ENCODE measurements at places on chromosomes 2 and 18.

DNA sequence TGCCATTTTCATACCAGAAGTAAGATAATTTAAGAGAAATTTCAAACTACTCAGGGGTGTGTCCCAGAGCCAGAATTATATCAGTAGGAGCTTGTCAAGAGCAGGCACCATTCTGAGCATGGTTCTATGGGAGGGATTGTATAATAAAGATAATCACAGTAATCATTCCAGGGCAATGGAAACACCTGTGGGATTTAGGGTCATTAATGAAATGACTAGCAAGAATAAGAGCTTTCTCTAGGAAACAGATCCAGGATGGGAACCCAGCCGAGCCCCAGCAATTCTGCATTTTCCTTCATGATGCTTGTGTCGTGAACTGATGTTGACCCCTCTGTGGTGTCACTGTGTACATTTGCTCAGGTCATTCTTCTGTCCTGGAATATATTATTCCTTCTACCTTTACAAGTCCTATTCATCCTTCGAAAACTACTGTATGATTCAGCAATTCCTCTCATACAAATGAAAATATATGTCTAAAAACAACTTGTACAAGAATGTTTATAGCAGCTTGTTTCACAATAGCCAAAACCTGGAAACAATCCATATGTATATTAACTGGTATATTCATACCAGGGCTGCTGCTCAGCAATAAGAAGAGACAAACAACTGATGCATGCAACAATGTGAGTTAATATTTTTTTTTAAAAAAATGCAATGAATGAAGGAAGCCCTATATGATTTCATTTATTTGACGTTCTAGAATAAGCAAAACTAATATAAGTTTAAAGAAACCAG, 687.8 kb upstream of the KLHL29 start:
- DNase-seq = no peak

- DNase-seq = no peak
These were observed 47.9 kb downstream of the DDX1 start for GRCh38 chr2:15639323-15640251.

DNA sequence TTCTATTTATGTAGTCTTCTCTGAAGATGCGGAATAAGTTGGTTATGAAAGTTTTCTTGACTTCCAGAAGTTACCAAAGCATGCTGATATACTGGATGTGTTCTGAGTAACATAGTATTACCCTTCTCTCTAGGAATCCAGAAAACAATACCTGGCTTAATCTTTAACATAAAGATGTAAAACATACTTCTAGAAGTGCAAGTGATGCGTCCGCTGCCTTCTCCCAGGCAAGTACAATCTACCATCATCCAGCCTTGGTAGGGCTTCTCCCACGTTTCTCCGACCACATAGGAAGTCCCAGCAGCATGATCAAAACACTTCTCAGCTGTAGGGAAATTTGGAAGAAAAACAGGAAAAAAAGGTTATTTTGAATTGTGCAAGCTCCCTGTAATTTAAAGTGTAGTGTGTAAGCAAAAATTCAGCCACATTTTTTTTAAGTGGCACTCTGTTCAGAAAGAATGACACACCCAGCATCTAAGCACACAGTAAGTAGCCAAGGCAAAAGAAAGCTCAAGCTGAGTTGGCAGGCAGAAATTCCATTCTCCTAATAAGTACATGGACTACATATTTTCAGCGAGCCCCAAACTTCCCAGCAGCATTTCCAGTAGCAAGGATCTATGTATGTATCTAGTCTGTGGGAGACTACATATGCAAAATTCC, 5.2 kb downstream of the FN1 start:
- no peak for DNase-seq

- no peak for DNase-seq
These were observed 1045.5 kb upstream of the NXPH2 start for GRCh38 chr2:139825726-139826125.

DNA sequence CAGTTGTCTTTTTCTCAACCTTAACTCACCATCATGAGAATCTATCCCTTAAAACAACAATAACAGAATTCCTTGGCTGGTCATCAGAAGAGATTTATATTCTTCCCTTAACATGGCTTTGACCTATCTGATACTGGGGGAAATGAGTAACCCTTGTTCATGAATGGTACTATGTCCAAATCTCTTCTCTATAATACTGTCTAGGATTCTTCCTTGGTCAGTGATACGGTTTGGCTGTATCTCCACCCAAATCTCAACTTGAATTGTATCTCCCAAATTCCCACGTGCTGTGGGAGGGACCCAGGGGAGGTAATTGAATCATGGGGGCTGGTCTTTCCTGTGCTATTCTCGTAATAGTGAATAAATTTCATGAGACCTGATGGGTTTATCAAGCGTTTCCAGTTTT, 282.0 kb upstream of the SIX2 start:
- no peak for DNase-seq

- DNase-seq = no peak
These were observed 316.8 kb downstream of the DCDC2C start for GRCh38 chr2:4020153-4020552.

- DNase-seq = no peak
These were observed 196.9 kb upstream of the RAB6C start for GRCh38 chr2:129782633-129782990.

DNA sequence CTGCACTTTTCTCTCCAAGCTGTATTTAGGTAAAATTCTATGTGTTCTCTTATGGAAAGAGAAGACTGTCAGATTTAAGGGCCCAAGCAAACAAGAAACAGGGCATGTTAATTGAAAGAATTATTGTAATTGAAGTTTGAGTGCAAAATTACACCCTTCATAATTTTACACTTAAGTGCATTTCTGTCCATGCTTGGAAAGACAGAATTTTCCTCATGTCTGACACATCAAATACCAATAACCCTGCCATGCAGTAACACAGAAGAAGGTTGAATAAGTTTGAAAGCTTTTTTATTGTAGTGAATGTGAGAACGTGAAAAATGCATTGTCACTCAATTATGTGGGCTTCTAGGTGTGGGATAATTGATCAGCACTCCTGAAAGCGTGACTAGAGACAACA, 52.9 kb upstream of the PARD3B start:
- DNase-seq = no peak

DNA sequence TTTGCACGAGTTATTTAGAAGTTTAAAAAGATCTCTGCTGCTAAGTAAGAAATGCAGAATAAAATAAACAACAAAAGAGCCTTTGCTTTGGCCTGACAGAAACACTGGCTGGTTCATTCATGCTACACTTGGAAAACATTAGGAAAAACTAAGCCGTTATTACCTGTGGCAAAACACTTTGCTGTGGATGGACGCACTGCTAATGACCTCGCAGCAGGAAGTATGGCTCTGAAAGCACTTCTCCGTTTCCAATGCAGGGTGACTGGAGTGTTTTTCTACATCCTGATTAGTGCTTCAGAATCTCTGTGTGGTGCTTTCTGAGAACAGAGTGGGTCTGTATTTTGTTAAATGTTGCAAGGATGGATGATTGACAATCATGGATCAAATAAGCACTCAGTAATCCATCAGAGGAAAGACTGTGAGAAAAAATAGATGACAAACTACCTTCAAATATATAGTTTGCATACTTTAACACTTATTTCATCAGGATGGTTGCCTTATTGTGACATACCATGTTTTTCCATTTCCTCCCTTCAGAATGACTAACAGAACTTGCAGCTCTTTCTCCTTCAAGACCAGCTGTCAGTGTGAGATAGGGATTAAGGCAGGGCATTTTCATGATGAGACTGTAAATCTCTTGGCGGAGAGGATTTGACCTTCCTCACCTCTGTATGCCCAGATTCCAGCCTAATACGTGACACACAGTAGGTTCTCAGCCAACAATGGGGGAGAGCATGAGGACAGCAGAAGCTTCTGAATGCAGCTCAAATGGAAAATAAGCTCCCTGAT, 38.0 kb downstream of the LINC00305 start:
- no peak for DNase-seq

DNA sequence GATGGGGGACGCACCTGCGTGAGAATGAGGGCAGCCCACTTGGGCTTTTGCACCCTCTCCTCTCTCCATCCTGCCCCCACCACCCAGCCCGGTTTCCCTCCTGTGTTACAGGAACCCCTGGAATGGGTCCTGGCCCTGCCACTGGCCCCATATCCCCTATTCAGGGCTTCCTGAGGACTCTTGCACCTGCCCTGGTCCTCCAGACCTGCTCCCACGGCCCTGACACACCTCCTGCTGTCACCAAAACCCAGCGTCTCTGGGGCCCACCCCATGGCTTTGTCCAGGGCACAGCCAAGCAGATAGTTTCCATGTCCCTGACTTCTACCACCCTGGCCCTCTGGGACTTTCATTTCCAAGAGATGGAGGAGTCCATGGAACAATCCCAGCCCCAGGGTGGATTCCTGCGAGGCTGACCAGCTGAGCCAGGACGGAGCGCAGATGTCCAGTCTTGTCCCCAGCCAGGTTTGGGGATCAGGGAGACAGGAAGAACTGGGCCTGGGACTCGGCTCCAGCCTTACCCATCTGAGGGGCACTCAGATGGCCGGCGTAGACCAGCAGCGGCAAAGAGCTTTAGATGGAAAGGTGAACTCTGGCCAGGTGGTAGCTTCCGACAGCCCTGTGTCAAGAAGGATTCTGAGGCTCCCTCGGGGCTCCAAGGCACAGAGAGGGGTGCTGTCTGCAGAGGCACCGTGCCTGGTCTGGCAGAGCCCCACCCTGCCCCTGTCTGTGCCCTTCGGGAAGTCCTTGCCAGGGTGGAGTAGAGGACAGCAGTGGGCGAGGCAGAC, 12.0 kb downstream of the GPR35 start:
- DNase-seq = peak; percentile 75

GRCh38 chr2:221758076-221758475, 186.0 kb upstream of the EPHA4 start:
- DNase-seq = no peak

DNA sequence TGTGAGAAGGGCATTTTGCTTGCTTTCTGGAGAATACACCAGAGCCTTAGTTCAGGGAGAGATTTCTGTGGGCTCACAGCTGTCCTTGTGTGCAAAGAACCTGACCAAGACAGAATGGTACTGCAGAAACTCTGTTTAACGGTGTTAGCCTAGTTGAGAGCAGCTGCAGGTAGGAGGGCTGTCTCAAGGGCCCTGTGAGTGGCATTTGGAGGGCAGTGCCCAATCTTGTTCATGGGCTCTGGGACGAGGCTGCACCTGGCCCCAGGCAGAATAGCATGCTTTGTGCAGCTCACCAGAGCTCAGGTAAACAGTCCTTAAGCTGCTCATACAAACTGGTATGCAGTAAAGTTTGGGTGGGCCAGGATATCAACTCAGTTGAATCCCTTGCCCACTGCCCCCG, 16.9 kb upstream of the RGPD4 start:
- DNase-seq = no peak

GRCh38 chr2:13495051-13495450, 778.3 kb downstream of the TRIB2 start:
- no peak for DNase-seq

DNA sequence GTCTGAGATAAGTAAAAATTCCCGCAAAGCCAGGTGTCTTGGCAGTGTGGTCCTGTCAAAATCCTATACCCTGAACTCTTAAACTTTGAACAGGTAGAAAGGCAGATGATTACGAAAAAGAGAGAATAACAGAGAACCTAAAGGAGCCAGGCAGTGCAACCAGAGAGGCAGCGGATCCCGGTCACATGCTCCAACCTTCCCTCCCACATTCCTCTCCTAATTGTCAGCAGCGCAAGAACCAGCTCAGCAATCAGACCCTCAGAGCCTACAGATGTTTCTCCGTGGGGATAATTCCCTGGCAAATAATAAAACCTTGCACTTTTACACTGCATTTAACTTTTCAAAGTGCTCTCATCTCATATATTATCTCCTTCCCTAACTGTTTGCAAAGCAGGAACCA, 124.8 kb downstream of the EPHA4 start:
- DNase-seq = no peak

DNA sequence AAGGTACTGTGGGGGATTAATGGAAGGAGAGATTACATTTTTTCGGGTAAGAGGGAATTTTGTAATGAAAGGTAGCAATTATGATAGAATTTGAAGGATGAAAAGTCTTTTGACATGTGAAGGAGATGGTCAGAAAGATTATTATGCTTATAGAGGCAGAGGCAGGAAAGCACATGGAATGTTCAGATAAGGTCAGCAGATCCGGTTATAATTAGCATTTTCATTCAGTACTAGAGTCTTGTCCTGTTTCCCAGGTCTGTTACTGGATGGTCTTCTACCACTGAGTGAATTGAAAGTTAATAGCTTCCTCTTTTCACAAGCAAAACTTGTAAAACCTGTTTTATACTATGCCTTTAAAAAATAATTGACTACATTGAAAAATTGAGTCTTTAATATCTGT, 116.9 kb downstream of the PHLPP1 start:
- DNase-seq = no peak

DNA sequence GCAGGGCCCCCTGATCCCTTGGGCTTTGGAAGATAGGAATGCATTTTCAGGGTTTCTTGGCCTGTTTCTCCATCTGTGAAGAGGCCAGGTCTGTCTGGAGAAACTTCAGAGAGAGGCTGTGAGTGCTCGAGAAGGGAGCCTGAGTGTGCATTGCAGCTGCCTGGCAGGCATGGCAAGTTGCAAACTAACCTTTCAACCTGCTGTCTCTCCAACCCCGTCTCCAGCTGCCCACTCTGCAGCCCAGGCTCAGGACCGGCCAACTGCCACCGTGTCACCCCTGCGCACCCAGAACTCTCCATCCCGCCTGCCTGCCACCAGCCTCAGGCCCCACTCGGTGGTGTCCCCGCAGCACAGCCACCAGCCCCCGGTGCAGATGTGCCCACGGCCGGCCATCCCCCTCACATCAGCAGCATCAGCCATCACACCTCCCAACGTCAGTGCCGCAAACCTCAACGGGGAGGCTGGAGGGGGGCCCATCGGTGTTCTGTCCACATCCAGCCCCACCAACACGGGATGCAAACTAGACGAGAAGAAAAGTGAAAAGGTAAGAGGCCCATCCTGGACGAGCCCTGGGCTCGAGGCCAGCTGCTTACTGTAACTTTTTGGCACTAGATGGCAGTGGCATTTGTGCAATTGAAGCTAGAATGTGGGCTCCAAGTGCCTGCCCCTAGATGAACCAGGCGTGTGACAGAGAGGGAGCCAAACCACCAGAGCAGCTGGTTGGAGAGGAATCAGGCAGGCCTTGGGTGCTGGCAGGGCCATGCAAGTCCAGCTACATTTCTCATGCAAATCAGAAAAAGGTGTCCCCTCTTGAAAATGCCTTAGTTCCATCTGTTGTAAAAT, 164.6 kb downstream of the SEPTIN10 start:
- DNase-seq = no peak

- DNase-seq = no peak
These were observed 115.3 kb upstream of the LINC00305 start for GRCh38 chr18:64264171-64264570.
